HCT116 (cell line): ENCODE measurements at places on chromosomes 5 and 9.

- no peak for DNase-seq
These were observed 43.6 kb downstream of the JADE2 start for GRCh38 chr5:134568761-134569695.

DNA sequence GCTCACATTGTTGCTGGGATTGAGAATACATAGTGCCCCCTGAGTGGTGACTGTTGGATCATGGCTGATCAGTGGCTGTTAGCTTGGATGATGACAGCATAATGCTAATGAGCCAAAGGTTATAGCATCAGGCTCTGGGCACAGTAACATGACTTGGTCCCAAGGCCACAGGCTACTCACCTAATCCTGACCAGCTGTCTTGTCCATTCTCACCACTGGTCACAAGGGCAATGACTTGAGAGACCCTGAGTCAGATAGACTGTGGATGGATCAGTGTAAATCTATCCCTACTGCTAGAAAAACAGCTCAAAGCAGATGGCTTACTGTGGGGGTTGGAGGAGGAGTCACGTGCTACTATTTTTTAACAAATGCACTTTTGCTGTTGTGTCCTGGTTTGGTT lies 74.7 kb downstream of the AOPEP start:
- DNase-seq: no peak

DNA sequence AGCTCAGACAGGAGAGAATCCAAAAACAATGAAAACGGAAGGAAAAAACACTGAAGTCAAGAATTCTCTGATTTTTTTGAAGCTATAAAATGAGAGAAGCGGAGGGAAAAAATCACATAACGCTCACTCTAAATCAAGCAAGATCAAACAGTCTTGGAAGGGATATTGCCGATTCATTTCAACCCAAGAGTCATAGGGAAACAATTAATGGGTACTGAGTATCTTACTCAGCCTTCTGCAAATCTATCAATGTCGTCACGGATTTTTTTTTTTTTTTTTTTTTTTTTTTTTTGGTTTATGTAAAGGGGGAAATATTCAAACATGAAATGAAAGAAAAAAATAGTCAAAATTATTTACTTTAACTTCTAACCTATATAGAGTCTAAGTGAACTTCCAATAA lies 9.5 kb downstream of the MEF2C start:
- no peak for DNase-seq

GRCh38 chr9:84067821-84068220 lies 87.2 kb downstream of the RMI1 start:
- DNase-seq: no peak

- DNase-seq: no peak
These were observed 513.9 kb downstream of the ZNF608 start for GRCh38 chr5:124232515-124232914.

GRCh38 chr9:33178972-33179697 lies 12.0 kb upstream of the B4GALT1 start:
- no peak for DNase-seq

DNA sequence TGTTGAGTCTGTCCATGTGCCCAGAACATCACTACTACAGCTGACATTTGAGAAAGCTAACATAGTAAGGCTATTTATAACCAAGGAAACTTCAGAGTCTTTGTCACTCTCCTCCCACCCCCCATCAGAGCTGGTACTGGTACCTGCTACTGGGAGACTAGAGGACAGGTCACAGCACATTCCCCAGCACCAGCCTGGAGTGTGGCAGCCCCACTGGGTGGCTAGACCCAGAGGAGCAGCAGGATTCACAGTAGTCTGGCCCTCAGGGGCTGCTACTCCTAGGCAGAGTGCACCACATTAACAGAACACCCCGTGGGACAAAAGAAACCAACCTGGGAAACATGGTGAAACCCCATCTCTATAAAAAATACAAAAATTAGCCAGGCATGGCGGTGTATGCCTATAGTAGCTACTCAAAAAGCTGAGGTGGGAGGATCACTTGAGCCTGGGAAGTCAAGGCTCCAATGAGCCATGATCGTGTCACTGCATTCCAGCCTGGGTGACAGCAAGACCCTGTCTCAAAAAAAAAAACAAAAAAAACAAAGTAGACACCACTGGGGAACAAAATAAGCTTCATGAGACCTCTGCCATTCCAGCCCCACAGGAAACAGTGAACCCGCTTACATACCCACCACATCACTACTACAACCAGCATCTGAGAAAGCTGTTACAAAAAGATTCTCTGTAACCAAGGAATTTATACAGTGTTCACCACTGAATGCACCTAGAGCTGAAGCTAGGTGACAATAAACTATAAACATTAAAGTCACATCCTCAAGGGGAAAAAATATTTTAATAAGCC lies 26.3 kb upstream of the PTGER4 start:
- DNase-seq: no peak

DNA sequence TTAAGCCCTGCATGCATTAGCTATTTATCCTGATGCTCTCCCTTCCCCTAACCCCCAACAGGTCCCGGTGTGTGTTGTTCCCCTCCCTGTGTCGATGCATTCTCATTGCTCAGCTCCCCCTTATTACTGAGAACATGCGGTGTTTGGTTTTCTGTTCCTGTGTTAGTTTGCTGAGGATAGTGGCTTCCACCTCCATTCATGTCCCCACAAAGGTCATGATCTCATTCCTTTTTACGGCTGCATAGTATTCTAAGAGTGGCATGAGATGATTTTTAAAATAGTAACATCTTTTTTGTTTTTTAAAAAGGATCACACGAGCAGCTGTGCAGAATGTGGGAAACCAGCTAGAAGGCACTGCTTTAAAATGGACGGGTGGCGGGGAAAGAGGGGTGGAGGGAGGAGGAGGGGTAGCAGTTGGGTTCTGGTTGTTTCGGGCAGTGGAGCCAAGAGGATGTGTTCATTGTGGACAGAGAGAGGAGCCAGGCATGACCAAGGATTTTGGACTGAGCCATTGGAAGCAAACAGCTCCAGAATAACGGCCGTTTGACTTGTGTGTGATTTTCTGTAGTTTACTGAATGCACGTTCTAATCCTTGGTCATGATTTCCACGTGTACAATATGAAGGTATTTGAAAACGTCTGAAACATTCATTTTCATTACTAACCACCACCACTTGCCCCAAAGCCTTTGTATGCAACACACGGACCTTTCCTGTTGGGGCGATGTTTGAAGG lies 1.7 kb upstream of the TENT4A start:
- no peak for DNase-seq

DNA sequence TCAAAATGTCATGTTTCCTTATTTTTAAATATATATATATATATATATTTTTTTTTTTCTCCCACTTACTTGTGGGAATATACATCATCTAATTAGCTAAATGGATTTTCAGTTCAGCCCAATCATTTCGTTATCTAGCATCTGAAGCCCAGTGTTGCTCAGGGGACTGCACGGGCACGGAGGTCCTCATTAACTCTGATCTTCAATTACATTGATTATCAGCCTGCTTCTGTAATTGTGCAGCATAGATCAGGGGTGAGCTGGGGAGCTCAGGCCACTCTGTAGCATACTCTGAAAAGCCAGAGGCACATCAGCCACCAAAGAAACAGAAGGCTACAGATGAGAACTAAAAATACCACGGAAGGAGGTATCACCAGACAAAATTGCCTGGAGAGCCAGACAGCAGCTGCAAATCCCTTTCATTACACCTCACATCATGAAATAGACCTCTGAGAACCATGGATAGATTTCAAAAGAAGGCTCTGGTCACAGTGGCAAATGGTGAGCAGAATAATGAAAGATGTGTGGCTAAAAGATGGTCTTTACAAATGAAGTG lies 326.4 kb downstream of the TRIM32 start:
- DNase-seq: no peak

- peak; percentile 35 for DNase-seq
These were observed 47.1 kb upstream of the AKNA start for GRCh38 chr9:114434878-114435311.

GRCh38 chr5:132437604-132438266 lies 52.8 kb downstream of the IRF1 start:
- DNase-seq: no peak

DNA sequence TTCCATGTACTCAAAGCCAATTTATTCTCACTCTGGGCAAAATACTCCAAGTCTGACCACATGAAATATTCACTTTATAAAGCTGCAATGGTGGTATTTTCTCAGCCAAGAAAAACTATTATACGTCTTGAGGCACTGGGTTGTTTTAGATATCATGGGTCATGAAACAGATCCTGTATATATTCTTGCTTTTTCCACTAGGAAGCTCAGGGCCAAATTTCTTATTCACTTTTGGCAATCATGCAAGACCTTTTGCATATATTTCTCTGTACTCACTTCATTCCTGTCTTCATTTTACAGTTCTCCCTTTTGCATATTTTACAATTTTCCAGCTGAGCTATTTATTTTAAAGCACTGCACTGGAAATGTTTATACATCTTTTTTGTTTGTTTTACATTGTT lies 49.8 kb downstream of the GABBR2 start:
- DNase-seq: no peak

- no peak for DNase-seq
These were observed 197.2 kb downstream of the DIRAS2 start for GRCh38 chr9:90445391-90445790.

- DNase-seq: no peak
These were observed 25.7 kb downstream of the SARDH start for GRCh38 chr9:133712221-133713100.

- DNase-seq: no peak
These were observed 54.1 kb upstream of the TMEM161B start for GRCh38 chr5:88322785-88323184.

DNA sequence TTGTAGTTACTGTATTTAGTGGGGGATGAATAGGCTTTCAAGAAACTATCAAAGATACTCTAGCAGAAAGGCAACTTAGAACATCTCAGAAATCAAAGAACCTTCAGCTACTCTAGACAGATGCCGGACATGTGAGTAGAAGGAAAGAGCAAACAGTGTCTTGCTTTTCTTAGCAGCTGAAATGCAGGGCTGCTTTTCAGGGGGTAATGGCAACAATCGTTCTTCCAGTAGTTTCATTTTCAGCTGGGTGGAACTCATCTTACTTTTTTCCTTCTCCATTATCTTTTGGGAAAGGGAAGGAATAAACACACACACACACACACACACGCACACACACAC lies 281.6 kb downstream of the CRB2 start:
- no peak for DNase-seq

DNA sequence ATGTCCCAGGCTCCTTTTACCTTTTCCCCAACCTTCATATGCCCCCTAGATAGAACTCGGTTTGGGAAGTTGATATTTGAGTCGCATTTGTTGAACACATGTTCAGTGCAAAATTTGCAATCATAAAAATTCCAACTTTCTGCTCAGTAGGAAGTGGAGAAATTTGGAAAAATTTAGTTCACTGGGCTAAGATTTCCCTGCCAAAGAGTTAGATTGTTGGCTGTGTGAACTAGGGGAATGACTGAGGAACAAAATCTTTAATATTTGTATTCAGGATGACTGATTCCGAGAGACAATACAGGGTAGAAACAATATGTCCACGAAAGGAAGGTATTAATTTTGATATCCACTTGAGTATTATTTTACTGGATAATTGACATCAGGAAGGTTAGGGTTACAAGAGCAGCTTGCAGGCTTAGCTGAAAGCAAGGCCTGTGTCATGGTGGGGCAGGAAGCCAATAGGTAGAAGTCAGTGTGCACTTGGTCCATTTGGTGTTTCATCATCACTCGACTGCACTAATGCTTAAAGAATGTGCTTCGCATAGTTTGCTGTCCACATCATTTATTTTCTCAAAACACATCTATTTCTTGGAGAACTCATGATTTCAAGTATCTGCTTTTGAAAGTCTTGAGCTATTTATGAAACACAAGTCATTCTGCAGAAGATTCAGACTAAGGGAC lies 59.4 kb upstream of the GNA14 start:
- DNase-seq: peak; percentile 22

DNA sequence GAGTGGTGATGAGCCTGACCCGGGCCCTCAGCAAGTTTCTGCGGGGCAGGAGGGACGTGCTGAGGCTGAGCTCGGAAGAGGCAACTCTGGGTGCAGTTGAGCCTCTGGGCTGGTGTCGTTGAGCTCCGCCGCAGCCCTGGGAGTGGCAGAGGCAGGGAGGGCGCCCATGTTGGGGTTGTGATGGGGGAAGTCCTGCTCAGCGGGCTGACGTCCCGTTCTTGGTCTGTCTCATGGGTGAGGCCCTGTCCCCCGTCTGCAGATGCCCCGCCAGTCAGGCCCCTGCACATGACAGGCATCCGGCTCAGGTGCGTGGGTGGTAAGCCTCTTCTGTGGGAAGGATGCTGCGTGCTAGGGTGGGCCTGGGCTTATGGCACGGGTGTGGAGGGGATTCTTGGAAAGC lies 64.3 kb downstream of the RXRA start:
- no peak for DNase-seq

GRCh38 chr9:116058421-116058820 lies 95.2 kb upstream of the PAPPA start:
- DNase-seq: no peak

GRCh38 chr9:120396418-120396817 lies 183.5 kb downstream of the CDK5RAP2 start:
- no peak for DNase-seq

DNA sequence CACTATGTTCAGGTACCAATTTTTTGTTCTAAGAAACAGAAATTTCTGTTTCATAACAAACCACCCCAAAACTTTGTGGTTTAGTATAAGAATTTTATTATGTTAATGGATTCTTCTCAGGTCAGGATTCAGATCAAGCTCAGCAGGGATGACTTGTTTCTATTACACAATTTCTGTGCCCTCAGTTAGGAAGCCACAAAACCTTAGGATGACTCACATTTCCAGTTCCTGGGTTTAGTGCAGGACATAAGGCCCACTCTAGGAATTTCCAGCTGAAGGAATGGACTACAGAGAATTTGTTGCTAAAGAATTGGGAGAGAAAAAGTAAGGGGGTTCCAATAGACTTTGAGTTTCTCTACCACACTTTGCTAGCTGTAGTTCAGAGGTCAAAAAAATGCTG lies 629.3 kb downstream of the ANXA1 start:
- no peak for DNase-seq

DNA sequence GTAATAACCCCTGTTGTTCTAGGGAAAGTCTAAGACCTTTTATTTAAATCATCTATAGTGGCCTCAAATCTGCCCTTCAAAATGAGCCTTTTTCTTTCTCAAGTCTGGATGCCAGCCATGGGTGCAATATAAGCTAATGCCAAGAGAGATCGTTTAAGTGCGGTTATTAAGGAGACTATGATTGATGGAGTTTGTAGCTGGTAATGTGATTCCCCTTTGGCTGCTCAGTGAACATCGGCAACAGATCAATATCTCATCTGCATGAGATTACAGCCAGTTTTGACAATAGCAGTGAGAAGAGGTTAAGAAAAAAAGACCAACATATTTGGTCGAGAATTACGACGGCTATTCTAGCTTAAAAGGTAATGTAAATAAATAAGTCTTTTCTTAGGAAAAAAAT lies 1049.4 kb upstream of the NUDT12 start:
- DNase-seq: no peak

DNA sequence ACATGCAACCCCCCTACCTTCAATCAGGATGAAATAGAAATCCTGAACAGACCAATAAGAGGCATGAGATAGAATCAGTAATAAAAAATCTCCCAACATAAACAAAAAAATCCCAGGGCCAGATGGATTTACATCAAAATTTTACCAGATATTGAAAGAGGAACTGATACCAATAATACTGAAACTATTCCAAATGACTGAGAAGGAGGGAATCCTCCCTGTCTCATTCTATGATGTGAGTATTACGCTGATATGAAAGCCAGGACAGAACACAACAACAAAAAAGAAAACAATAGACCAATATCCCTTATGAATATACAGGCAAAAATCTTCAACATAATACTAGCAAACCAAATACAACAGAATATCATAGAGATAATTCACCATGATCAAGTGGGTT lies 109.0 kb upstream of the SMC2 start:
- DNase-seq: no peak

GRCh38 chr9:3846573-3846972 lies 320.8 kb upstream of the RFX3 start:
- DNase-seq: no peak
